ENCODE measurements at places on chromosomes 16 and 17.

- DNase-seq = no peak
Measured at GRCh38 chr17:29728490-29728889, 105.8 kb upstream of the CORO6 start.

- DNase-seq = no peak
Measured at GRCh38 chr16:80887062-80887461, 82.7 kb upstream of the CDYL2 start.

GRCh38 chr17:79113699-79114457, 39.3 kb downstream of the ENGASE start:
- DNase-seq = no peak

DNA sequence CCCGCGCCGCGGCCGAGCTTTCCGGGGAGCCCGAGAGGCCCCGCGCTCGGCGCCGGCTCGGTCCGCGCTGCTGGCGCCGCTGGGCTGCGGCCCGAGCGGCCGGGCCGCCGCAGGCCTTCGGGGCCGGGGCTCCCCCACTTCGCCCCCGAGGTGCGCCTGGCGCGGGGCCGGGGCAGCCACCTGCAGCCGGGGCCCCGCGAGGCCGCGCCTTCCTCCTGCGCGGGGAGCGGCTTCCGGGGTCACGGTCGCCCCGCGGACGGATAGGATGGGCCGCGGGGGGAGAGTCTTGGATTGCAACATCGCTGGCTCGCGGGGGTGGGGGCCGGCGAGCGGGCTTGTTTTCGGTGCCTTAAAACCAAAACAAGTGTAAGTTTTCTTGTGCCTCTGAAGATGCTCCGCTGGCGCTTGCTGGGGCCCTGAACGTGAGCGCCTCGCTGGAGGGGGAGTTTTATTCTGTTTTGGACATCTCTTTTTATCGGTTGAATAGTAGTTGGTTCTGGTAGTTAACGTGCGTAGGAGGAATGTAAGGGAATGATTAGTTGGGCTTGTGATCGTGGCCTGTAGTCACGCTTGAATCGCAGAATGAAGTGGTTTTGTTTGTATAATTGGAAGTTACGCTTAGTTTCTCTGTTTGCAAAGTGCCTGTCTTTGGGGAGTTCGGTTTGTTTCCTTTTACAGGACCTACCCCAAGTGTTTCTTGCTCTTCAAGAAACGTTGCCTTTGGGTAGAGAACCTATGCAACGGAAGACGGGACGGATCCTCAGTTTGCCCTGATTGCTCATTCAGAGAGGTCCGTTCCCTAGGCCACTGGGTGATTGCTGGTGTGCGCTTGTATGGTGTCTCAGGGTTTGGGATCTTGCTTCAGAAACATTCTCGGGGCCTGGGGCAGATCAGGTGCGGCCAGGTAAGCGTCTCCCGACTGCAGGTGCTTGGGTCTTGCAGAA, 724 bp downstream of the UBE2I start:
- peak; percentile 21 for DNase-seq

DNA sequence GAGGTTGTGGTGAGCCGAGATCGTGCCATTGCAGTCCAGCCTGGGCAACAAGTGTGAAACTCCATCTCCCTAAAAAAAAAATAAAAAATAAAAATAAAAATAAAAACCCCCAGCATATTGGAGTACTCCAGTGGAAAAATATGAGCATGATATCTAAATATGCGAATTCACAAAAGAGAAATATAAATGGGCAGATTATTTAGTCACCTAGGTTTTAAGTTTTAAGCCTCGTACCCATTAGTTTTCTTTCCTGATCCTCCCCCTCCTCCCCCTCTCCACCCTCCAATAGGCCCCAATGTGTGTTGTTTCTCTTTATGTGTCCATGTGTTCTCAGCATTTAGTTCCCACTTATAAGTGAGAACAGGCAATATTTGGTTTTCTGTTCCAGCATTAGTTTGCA, 62.3 kb downstream of the GP2 start:
- no peak for DNase-seq

GRCh38 chr17:44083250-44083849, 12.8 kb downstream of the G6PC3 start:
- DNase-seq = no peak

GRCh38 chr16:7115898-7116297, 216.7 kb upstream of the RBFOX1 start:
- DNase-seq = no peak

DNA sequence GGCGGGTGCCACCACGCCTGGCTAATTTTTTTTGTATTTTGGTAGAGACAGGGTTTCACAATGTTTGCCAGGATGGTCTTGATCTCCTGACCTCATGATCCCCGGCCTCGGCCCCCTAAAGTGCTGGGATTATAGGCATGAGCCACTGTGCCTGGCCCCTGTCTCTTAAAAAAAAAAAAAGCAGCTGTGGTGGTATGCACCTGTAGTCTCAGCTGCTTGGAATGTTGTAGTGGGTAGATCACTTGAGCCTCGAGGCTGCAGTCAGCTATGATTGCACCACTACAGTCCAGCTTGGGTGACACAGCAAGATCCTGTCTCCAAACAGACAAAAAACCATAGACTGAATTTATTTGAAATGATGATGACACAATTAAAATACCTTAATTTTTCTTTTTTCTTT, 24.3 kb downstream of the CDK12 start:
- no peak for DNase-seq

DNA sequence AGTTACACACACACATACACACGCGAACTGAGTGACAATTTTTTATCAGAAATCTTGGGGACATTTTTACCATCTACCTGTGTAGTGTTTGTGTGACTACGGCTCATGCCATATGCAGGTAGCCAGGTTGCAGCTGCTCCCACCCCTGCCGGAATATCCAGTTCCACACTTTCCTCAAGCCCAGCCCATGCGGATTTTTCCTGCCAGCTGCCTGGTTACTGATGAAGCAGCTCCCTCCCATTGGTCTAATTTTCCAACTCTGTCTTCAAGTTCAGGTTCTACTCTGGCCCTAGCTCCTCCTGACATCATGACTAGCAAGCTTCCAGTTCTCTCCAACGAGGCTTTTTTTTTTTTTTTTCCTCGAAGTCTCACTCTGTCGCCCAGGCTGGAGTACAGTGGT, 4.8 kb downstream of the GSG1L2 start:
- no peak for DNase-seq

DNA sequence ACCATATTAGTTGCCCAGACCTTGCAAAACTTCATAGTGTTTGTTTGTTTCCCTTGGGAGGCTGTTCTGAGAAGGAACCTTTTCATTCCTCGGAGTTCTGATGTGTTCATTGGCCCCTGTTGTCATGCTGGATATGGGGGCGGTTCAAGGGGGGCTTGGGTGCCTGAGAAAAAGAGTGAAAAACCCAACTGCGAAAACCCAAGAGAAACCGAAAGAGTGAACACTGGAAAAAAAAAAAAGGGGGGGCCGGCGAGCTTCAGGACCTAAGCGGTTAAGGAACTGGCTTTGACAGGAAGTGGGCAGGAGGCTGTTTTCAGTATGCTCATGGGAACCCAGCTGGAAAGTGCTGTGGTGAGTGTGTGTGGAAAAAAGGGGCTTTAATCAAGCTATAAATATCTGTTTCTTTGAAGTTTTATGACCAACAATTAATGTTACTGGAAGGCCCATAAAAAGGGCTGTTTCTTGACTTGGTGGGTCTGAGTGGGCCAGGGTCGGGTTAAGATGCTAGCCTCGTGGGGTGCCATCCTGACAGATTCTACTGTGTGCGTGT, 510.7 kb downstream of the MAF start:
- no peak for DNase-seq

- DNase-seq = no peak
Measured at GRCh38 chr16:29688172-29688571, 9.2 kb downstream of the QPRT start.

- DNase-seq = no peak
Measured at GRCh38 chr17:28497931-28498330, 8.2 kb upstream of the FOXN1 start.

- DNase-seq = no peak
Measured at GRCh38 chr17:9900044-9900594, 5.0 kb downstream of the RCVRN start.

DNA sequence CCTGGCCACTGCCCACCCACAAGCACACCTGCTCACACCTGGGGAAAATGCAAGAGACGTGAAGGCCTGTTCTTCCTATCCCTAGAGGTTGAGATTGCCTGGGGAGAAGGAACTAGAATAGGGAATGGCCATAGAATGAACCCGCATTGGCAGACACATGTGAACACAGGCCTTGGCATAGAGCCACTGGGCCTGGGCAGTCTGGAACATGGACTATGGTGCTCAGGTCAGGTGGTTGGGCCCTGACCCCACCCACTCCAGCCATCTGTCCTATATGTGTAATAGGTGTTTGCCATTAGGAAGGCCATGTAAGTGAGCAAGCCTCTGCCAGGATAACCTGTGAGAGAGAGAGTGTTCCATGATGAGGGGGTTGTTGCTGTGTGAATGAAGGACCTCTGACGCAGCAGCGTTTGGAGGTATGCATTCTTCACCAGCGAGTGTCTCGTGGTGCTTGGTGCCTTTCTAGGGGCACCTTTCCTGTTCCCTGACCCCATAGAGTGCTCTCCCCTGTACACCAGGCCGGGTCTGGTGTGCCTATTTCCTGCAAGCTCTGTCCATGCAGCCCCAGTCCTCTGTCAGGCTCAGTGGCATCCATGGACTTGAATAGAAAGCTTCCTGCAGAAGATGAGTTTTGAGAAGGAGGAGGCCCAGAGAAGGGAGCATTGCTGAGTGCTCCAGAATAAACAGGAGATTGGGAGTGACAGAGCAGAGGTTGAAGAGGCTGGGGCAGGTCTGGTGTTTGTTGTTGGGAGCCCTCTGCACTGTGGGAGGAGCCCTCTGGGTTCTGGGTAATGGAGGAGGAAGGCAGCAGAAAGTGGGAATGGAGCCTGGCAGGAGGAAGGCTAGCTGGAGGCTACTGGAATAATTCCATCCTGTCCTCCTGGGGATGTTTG, 15.6 kb downstream of the CTRL start:
- no peak for DNase-seq

DNA sequence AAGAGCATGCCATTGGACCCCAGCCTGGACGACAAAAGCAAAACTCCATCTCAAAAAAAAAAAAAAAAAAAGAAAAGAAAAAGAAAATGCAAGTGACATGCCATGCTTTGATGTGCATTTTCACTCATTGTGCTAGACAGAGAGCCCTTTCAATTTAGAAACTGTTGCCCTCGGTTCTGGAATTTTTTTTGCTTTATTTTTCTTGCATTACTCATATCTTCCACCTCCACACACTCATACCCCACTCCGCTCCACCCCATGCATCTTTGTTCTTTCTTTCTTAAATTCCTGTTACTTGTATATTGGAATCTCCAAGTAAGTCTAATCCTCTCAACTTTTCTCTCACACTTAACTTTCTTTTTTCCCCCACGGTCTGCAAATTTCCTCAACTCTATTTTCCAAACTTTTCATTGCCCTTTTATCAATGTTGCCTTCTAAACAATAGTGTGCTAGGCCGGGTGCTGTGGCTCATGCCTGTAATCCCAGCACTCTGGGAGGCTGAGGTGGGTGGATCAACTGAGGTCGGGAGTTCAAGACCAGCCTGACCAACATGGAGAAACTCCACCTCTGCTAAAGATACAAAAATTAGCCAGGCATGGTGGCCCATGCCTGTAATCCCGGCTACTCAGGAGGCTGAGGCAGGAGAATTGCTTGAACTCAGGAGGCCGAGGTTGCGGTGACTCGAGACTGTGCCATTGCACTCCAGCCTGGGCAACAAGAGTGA, 16.8 kb upstream of the SUZ12 start:
- DNase-seq = no peak

- no peak for DNase-seq
Measured at GRCh38 chr17:27545562-27546229, 85.3 kb upstream of the LGALS9 start.

GRCh38 chr16:76518781-76519180, 241.6 kb downstream of the CNTNAP4 start:
- DNase-seq = no peak

- DNase-seq = no peak
Measured at GRCh38 chr16:49661465-49662187, 194.3 kb downstream of the ZNF423 start.

DNA sequence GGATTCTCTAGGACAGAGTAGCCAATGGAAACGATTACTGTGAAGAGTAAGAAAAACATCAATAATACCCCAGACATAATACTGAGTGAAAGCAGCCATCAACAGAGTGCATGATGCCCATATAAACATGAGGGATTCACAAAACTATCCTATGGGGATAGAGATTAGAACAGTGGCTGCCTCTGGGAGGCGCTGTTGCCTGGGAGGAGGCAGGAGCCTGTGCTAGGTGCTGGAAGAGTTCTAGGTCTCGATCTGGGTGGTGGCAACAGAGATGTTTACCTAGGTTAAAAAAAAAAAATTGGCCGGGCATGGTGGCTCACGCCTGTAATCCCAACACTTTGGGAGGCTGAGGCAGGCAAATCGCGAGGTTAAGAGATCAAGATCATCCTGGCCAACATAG, 7.9 kb downstream of the FA2H start:
- DNase-seq = no peak

GRCh38 chr16:66264311-66265047, 102.0 kb upstream of the CDH5 start:
- DNase-seq = no peak

GRCh38 chr17:21124086-21124485, 2.7 kb upstream of the DHRS7B start:
- DNase-seq = no peak

DNA sequence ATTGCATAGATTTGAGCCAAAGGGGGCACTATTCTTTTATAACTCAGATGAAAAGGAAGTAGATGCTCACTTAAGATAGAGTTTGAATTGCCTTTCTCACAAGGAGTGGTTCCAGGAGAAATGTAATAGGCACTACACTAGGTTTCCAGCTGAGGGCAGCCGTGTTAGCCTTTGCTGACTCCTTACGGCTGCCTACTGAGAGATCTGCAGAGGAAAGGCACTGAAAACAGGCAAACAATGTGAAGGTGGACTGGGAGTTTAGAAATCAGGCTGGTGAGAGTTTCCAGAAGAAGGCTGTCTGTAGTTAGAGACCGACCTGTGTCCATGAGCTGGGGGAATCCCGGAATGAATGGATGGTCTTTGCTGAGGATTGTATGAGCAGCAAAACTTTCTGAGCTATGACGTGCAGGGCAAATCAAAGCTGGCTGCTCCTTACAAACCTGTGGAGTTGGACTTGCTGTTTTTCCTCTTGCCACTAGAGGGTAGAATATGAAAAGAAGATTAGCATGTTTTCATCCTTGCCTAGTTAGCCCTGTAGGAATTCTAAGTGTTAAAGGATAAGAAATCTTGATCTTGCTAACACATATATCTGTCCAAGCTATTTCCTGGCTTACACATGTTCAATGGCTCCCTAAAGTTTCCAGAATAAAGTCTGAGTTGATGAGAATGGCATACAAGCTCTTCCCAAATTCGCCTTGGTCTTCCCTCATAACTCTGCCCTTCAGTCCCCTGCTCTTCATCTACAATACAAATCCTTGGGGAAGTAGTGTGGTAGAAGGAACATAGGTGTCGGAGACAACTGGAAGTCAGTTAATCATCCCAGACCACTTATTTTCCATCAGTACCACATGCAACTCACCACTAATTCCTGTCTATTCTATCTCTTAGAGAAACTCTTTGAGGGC, 20.1 kb upstream of the TAOK1 start:
- no peak for DNase-seq

GRCh38 chr16:11780991-11781680, 15.9 kb downstream of the ZC3H7A start:
- no peak for DNase-seq
